ENCODE measurements at places on chromosomes 7 and 10. TPM values are rescaled to one million over a fixed set of nuclear protein-coding genes. Genes with fewer than 3 reads are reported as not detected.

DNA sequence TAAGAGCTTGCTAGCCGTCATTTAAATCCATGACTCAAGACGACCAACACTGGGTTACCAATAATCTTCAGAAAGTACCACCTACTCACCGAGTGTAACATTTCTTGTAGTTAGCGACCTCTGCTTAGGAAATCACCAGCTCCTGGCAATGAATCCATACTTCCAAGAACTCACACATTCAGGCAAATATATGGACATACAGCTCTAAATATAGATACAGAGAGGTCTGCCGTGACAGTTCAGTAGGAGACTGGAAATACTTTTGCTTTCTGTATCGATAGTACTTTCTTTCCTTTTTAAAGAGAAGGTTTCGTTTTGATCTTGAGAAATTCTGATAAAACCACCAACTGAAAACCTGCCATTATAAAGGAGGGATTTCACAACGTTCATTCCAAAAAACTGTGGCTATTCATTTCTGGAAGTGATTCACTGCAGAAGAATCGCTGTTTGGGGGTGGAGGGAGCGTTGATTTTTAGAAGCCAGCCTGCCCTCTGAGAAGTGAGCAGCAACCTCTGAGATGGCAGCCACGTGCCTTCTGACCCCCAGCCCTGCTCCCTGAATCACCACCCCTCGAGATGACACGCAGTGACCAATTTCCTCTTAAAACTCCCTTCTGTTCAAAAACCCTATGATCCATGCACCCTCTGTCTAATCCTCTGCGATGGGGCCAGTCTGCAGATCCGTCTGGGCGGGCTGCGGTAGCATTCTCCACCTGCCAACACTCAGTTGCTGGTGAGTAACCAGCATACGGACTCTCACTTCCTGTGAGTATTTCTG, 179.0 kb upstream of the KLF14 start:
- H3K27me3 ChIP-seq = no peaks in the 10 kb centered on the region
- peak overlapping the region; percentile 88 for H3K4me3 ChIP-seq
- H3K27ac ChIP-seq = peak overlapping the region; percentile 100
- H3K4me1 ChIP-seq = peaks cover 60% of the 10 kb centered on the region
- peak; percentile 97 for DNase-seq

DNA sequence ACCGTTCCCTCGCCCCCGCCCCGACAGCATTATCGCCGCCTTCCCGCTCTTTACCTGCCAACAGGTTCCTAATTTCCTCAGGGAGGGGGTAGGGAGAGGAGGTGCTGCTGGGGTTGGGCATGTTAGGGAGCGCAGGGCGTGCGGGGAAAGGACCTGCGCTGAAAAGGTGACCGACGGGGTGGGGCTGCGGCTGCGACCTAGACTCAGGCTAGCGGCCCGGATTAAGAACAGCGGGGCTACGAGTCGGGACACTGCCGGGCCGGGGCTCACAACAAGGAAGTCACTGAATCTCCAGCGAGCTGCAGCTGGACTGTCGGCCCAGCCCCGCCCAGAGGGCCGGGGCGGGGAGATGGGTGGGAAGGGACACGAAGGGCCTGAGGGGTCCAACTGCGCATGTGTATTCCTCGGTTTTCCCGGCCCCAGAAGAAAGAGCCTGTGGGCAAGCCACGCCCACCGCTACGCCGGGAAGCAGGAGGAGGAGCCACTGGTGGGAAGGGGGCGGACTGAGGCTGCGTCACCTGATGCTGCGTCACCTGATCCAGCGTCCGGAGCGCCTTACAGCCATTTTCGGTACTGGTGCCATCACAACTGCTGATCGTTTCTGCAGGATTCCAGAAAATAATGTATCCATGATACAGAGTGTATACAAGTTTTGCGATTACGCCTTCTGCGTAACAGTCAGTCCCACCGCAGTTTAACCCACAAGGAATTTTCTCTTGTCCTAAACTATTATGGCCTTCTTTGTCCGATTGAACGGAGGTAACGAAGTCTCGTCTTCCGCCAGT, at the start of gene SKAP2:
SKAP2 (minus strand) TSS at position 282 of the 785 bp plus-strand sequence; CDS start at position 121, 161 bp downstream.
- H3K36me3 ChIP-seq = no peaks in the 10 kb centered on the region
- H3K27me3 ChIP-seq = no peaks in the 10 kb centered on the region
- H3K4me1 ChIP-seq = peaks cover 15% of the 10 kb centered on the region
- DNase-seq = peak; percentile 99

DNA sequence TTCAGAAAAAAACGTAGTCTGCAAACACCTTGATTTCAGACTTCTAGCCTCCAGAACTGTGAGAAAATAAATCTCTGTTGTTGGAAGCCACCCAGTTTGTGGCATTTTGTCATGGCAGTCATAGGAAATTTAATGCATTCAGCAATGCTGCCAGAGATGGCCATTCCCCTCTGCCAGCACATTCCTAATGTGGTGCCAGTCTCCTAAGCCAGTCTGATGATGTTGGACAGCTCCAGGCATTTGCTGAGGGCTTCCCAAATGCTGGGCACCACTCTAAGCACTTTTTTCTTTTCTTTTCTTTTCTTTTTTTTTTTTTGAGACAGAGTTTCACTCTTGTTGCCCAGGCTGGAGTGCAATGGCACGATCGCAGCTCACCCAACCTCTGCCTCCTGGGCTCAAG, 666.7 kb upstream of the C7orf33 start:
- no peak overlapping the region for H3K27ac ChIP-seq
- H3K4me1 ChIP-seq = no peaks in the 10 kb centered on the region
- H3K27me3 ChIP-seq = no peaks in the 10 kb centered on the region
- no peak for DNase-seq

Gene PDGFA
- total RNA-seq = 68.1 TPM

All from endothelial cell of umbilical vein (primary cell).